Central memory CD8-positive, alpha-beta T cell (primary cell): ENCODE measurements at places on chromosomes 3 and 15.

DNA sequence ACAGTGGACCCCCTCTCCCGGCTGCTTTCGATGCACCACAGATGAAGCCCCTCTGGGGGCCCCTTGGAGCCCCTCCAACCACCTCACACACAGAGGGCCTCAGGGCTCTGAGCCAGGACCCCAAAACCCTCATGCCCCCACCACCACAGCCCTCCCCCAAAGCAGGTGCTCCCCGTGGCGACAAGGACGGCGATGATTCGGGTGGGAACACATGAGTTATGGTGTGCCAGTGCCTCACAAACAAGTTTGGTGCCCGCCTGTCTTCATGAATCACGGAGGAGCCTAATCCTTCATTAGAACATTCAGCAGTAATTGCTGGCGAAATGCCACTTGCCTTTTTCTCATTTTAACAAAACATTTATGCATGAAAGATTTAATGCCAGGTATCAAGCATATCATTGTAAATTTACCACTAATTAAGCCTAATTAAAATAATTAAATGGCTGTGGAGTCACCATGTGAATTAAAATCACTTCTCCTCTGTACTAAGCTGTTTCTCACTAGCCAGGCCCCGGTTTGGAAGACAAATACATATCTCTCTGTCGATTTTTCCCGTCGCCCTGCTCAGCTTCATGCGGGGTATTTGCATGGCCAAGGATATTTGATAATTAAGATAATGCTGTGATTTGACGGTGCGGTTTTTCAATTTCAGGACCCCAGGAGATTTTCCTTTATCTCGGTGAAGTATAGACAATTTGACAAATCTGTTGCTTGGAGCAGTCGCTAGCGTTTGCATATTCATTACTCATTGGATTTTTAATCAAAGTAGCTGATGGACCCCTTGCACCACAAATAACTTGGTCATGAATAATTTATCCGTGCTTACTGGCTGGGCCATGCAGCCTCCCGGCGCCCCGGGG lies 157.0 kb downstream of the TLE3 start:
- H3K4me3 ChIP-seq = no peak overlapping the region
- H3K36me3 ChIP-seq = no peaks in the 10 kb centered on the region

GRCh38 chr3:141575879-141576743 lies 89.3 kb downstream of the RASA2 start:
- H3K4me1 ChIP-seq = peaks cover 15% of the 10 kb centered on the region
- peak overlapping the region; percentile 66 for H3K27ac ChIP-seq
- H3K4me3 ChIP-seq = peak overlapping the region; percentile 39
- H3K27me3 ChIP-seq = no peaks in the 10 kb centered on the region
- H3K36me3 ChIP-seq = peaks cover 44% of the 10 kb centered on the region

- no peaks in the 10 kb centered on the region for H3K27me3 ChIP-seq
- H3K27ac ChIP-seq = peak overlapping the region; percentile 80
- no peak overlapping the region for H3K4me3 ChIP-seq
- no peak for DNase-seq
- peaks cover 35% of the 10 kb centered on the region for H3K4me1 ChIP-seq
- peaks cover 17% of the 10 kb centered on the region for H3K36me3 ChIP-seq
Measured at GRCh38 chr15:90425726-90426346, 37.8 kb downstream of the IQGAP1 start.

DNA sequence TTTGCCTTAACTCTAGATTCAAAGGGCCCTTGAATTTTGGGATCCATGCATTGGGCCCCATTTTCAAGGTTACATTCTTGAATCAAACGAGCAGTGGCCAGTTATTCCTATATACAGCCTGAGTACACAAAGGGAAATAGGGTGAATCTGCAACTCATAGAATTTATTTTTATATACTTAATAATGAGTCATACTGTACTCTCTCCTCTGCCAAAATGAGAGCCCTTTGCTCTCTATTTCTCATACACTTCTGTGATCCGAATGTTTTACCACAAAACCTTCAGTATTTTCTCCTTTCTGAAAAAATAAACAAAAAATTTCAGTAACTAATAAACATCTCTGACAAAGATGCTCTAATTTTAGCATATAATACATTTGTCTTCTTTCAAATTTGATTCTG lies 116.7 kb downstream of the SERPINI1 start:
- no peaks in the 10 kb centered on the region for H3K36me3 ChIP-seq
- no peak for DNase-seq
- no peaks in the 10 kb centered on the region for H3K27me3 ChIP-seq

GRCh38 chr15:65954289-65954741 lies 85.0 kb downstream of the RAB11A start:
- DNase-seq = no peak
- H3K27ac ChIP-seq = no peak overlapping the region
- peaks cover 28% of the 10 kb centered on the region for H3K27me3 ChIP-seq
- no peak overlapping the region for H3K4me3 ChIP-seq
- no peaks in the 10 kb centered on the region for H3K4me1 ChIP-seq

DNA sequence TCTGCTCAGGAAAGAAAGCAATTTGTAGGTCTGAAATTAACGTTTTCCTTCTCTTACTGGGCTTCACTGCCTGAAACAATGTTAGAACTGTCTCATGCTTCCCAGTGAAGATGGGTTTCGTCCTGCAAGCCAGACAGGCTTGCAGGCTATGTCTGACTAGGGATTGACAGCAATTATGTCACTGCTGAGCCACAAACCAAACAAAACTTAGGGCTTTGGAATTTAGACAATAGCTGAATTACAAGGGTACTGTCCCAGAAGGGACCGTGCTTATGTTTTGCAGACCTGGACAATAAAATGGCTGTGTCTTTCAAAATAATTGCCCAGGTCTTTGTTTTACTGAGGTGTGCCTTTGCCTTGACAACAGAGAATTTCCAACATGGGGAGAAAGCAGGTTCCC lies 46.3 kb upstream of the CCDC80 start:
- no peak overlapping the region for H3K27ac ChIP-seq
- H3K27me3 ChIP-seq = no peaks in the 10 kb centered on the region
- no peak for DNase-seq
- peaks cover 10% of the 10 kb centered on the region for H3K4me1 ChIP-seq

- H3K27me3 ChIP-seq = no peaks in the 10 kb centered on the region
- H3K36me3 ChIP-seq = peaks cover 28% of the 10 kb centered on the region
- no peak overlapping the region for H3K27ac ChIP-seq
- DNase-seq = no peak
Measured at GRCh38 chr15:64205202-64205601, 42.4 kb upstream of the PPIB start.

GRCh38 chr3:48301800-48302166 lies 31.7 kb downstream of the SPINK8 start:
- peaks cover 15% of the 10 kb centered on the region for H3K36me3 ChIP-seq
- peaks cover 38% of the 10 kb centered on the region for H3K4me1 ChIP-seq
- H3K27ac ChIP-seq = peak overlapping the region; percentile 57
- peak overlapping the region; percentile 95 for H3K4me3 ChIP-seq

DNA sequence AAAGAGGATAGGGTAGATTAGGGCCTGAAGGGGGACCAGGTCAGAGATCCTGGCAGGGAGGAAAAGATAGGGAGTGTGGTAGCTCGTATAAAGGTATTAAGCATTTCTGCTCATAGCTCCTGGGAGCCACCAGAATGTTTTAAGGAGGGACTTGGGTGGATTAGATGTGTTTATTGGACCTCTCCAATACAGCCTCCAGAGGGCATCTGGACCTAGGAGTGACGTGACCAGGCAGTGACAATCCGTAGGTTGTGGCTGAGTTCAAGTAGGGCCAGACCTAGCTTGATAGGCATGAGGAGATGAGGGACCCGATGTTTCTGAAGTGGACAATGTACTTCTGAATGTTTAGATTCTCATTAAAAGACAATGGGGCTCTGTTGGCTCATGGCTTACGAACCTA lies 435.2 kb downstream of the MCTP2 start:
- no peak overlapping the region for H3K27ac ChIP-seq
- peaks cover 6% of the 10 kb centered on the region for H3K4me1 ChIP-seq
- DNase-seq = no peak

- H3K27me3 ChIP-seq = no peaks in the 10 kb centered on the region
- H3K36me3 ChIP-seq = peaks cover 11% of the 10 kb centered on the region
- H3K4me1 ChIP-seq = peaks cover 64% of the 10 kb centered on the region
- H3K27ac ChIP-seq = peak overlapping the region; percentile 81
- DNase-seq = no peak
- H3K4me3 ChIP-seq = no peak overlapping the region
Measured at GRCh38 chr3:53170325-53171063, 9.5 kb downstream of the PRKCD start.

DNA sequence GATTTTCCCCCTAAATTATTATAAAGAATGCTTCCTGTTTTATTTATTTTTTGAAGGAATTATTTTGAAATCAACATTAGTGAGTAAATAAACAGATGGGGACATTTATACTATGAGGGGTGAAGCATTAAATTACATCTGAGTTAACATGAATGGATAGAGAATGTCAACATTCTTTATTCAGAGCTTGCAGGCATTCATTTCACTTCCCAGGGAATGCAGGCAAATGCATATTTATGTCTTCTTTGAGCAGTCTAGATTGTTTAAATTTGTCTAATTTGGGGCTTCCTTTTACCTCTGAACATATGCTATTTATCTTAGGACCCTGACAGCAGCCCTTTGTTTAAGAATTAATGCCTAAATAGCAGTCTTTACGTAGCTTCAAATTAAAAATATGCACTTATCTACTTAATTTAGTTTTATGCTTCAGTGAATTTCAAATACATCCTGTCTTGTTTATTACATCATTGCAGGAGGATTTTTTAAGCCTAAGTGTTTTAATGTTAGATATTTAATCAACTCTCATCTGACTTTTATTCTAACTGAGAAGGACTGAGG lies 630.5 kb upstream of the LMCD1 start:
- H3K27ac ChIP-seq = no peak overlapping the region
- no peak overlapping the region for H3K4me3 ChIP-seq

DNA sequence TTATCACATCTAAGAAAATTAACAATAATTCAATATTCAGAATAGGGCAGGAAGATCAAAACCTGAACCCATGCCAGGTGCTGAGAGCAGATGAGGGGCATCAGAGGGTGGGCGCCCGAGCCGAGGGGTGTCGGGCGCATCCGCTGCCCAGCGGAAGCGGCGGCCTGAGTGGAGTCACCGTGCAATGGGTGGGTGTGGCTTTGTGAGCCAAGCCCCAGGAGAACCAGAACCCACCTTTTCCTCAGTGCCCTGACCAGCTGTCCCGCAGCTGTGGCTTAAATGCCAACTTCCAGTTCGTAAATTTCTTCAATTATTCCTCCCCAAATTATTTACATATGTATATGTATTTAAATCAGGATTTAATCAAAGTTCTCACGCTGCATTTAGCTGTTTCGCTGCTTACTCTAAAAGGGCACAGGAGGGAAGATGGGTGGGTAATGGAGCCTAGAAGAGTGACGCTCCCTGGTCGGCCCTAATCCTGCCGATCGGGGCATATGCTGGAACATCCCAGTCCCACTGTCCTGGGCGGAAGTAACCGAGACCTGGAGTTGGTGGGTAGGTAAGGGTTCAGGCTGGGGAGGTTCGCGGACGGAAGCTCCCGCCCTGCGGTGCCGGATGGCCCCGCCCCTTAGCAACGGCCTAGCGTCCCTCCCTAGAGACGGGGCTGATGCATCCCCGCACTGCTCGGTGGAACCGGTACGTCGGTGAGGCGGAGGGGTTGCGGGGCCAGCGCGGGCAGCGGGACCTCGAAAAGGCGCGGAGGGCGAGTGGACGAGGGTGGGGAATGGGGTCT lies 1.3 kb downstream of the DNAH1 start:
- H3K27ac ChIP-seq = no peak overlapping the region
- H3K27me3 ChIP-seq = no peaks in the 10 kb centered on the region
- DNase-seq = peak; percentile 51
- H3K4me1 ChIP-seq = peaks cover 10% of the 10 kb centered on the region
- H3K4me3 ChIP-seq = peak overlapping the region; percentile 55
- no peaks in the 10 kb centered on the region for H3K36me3 ChIP-seq

DNA sequence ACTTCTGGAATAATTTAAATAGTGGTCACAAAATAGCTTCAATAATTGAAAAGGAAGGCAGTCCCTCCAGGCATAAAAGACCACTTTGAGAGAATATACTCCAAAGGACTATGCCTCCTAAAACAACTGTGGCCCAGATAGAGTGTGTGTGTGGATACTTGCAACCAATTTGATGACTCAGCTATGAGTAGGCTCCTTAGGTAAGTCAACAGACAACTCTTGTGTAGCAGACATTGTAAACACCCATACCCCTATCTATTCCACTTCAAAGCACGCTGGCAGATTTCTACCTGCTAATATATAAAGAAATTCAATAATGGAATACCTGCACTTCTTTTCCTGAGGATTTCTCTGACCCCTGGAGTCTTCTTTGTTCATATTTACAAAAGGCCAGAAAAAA lies 254.5 kb downstream of the NEK10 start:
- no peak overlapping the region for H3K4me3 ChIP-seq
- H3K4me1 ChIP-seq = no peaks in the 10 kb centered on the region
- H3K27me3 ChIP-seq = peaks cover 9% of the 10 kb centered on the region

GRCh38 chr3:66228707-66229106 lies 7.9 kb downstream of the SLC25A26 start:
- H3K27ac ChIP-seq = no peak overlapping the region
- peaks cover 6% of the 10 kb centered on the region for H3K36me3 ChIP-seq
- no peaks in the 10 kb centered on the region for H3K27me3 ChIP-seq
- no peak overlapping the region for H3K4me3 ChIP-seq

GRCh38 chr15:89332446-89332845 lies 2.2 kb downstream of the POLG start:
- H3K27ac ChIP-seq = peak overlapping the region; percentile 93
- DNase-seq = no peak
- peak overlapping the region; percentile 71 for H3K4me3 ChIP-seq
- peaks cover 65% of the 10 kb centered on the region for H3K36me3 ChIP-seq

DNA sequence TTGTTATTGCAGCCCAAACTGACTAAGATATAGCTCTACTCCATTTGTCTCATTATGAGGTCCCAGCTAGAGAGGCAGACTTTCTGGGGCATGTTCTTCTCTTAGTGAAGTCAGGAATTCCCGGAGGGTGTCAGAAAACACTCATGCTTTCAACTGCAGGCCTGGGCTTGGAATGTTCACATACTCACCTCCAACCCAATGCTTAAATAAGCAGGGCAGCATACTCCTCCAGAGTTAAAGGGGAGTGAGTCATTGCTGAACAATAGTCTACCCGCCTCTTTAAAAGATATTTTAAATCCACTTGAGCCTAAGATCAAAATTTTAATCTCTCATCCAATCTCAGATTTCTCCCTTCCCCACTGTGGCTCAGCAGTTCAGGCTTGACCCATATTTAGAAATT lies 167.8 kb upstream of the DPH6 start:
- H3K4me3 ChIP-seq = no peak overlapping the region
- H3K4me1 ChIP-seq = no peaks in the 10 kb centered on the region
- H3K36me3 ChIP-seq = no peaks in the 10 kb centered on the region
- DNase-seq = no peak
- no peak overlapping the region for H3K27ac ChIP-seq

DNA sequence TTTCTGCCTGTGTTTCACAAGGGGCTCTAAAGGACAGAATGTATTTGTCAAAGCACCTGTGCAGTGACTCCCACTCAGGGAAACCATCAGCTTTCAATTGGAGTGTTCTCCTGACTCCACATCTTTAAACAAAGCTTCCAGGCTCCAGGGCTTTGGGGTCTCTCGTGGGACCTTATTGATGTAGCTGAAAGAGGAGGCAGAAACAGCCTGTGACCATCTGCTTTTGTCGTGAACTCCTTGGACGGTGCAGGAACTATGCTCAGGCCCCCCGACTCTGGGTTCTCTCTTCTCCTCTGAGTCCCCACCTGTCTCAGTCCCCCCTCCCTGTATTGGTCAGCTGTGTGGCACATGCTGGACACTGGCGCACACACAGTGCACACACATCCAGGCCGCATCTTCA lies 486.8 kb downstream of the GABRG3 start:
- no peaks in the 10 kb centered on the region for H3K27me3 ChIP-seq
- no peak overlapping the region for H3K27ac ChIP-seq
- H3K4me1 ChIP-seq = no peaks in the 10 kb centered on the region
- no peak overlapping the region for H3K4me3 ChIP-seq
